ENCODE measurements at places on chromosomes 4 and X.

DNA sequence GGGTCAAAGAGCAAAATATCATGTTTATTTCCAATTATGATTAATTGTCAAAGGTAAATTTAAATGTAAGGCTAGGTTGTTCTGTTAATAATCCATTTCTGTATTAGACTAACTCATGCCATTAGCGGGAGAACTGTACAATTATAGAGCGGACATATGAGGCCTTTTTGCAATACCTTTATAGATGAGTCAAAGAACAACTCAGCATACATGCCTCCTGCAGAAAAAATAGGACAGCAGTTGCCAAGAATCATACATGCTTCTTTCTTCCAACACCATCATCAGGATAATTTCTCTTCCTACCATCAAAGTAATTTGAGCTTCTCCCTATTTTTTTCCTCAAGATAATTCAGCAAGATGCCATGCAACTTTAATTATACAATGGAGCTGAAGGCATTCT lies 917.8 kb downstream of the ADGRL3 start:
- no peak for DNase-seq

DNA sequence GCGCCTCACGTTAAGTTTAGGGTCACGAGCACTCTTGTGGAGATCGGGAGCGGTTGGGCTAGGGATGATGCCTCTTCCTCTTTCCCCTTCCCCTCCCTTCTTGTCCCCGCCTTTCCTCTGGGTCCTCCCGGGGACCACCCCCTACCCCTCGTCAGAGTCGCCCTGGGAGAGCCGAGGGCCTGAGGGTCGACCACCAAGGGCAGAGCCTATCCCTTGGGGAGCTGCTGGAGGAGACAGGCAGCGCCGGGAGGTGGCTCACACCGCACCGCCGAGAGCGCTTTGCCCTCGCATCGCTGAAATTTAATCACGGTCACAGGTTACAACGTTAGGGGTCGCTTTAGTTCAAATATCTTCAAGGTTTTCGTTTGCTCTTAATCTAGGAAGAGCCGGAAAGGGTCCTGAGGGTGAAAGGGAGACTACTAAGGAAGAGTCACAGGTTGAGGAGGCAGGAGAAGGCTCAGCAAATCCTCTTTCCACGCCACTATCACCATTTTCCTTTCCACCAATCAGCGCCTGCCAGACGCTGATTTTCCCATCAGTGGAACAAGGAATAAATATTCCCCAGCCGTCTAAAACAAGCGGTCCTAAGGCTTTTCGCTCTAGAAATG lies 528 bp upstream of the SNCA start:
- DNase-seq = peak; percentile 27

DNA sequence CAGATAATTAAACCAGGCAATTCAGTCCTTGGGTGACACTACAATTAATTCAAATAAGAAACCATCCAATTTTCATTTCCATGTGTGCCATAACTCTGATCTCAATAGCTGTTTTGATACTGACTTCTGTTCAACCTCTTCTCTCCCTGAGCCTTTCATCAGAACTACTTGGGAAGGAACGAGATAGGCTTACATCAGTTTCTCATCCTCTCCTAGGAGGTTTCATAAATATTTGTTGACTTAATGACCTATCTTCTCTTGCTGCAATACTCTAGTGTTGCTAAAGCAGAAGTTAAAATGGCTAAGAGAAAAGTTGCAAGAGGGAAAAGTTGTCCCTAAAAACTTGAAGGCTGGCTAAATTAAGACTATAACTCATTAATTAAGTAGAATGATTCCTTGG lies 41.8 kb downstream of the PRKG2 start:
- no peak for DNase-seq

DNA sequence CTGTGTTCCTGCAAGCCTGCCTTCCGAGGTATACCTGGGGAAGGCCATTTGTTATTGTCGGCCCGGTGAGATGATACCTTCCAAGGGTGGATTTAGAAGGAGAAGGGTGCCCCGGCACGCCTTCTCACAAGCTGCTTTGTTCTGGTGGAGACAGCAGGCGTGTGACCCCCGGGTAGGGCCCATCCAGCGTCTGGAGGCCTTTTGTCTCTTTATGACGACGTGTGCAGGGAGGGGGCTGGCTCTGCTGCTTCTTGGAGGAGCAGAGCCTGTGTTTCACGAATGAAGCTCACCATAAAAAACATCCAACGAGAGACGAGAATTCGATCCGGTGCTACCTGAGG lies 45.3 kb downstream of the SHOX start:
- no peak for DNase-seq

DNA sequence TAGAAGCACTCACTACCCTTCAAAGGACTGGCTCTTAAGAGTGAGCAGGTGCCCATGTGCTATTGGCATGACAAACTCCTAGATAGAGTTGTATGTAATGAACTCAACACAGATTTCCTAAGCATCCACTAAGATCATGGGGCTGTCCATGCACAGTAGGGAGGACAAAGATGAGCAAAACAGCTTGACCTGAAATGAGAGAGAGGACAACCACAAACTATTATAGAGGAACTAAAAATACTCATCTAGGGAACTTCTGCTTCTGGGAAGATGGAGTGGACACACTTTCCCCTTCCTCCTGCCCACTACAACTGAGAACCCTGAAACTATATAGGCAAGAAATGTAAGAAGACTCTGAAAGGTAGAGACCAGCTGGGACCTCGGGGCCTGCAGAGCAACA lies 20.8 kb upstream of the TMEM128 start:
- no peak for DNase-seq

DNA sequence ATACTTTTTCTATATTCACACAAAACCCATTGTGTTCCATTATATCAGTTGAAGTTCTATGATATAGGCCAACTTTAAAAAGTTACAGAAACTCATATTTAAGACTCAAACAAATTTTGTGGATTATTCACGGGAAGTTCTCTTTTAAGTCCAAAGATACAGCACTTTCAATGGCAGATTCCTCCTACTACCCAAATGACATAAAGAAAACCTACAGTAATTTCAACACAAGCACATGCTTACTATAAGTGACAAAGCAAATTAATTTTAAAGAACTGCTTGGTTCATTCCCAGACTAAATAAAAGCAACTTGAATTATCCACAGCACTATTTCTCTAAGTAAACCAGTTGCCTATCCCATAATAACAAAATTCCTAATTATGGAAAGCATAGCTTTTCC lies 4.1 kb downstream of the PPA2 start:
- no peak for DNase-seq

DNA sequence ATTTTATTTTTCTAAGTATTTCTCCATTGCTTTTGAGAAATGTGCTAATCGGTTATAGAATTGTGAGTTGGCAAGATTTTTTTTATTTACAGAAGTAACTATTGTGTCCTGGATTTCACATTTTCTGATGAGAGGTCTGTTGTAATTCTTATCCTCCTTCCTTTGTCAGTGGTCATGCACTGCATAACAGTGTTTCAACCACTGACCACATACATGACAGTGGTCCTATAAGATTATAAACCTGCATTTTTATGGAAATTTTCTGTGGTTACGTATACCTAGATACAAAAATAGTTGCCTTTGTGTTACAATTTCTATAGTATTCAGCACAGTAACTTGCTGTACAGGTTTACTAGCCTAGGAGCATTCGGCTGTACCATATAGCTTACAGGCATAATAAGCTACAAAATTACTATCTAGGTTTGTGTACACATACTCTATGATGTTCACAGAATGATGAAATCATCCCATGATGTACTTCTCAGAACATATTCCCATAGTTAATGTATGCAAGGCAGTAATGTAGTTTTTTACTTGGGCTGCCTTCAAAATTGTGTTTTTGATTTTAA lies 47.8 kb downstream of the APELA start:
- DNase-seq = no peak

GRCh38 chrX:118627084-118627758 lies 100.2 kb upstream of the IL13RA1 start:
- no peak for DNase-seq

DNA sequence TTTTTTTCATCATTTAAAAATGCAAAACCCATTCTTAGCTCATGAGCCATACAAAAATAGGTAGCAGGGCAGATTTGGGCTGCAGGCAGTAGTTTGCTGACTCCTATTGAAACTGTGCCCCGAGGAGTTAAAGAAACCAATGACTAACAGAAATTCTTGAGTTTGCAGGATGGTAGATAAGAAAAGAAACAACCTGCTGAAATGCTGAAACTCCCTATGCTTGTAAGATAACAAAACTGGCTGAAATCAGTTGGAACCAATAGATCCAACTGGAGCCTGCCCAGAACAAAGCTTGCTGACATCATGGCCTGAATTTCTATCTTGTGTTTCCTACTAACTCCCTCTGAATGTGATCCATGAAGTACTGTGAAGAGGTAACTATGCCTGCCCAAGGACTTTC lies 68.6 kb downstream of the ANOS1 start:
- DNase-seq = no peak

- no peak for DNase-seq
Observed at GRCh38 chr4:35559559-35560365, 684.6 kb downstream of the ARAP2 start.

DNA sequence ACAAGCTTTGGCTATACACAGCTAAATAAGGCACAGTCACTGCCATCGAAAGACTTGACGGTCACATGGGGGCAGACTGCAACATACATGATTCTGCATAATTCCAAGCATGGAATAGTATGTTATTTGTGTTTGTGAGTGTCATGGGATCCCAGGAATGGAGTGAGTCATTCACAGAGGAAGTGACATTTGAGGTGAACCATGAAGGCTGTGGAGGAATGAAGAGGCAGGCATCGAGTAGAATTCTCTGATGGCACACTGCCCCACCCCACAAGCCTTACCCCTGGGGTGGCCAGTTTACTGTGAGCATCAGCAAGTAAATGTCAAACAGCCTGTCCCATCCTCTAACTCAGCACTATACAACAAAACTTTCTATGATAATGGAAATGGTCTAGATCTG lies 619.7 kb downstream of the MID1IP1 start:
- no peak for DNase-seq

DNA sequence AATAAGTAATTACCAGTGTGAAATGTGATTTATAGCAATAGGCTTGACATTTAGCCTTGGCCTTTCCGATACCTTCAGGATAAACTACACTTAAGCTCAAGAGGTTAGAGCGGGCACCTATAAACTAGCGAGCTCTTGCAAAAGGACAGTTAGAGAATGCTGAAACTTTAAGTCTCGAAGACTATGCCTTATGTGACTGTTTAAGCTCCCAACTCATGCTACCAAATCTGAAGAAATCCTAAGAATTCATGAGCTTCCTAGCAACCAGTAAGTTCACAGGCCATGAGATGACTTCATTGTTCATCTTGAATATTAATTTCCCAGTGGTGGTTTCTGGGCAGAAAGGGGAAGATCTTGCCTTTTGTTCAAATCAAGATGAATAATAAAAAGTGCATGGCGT lies 4.7 kb downstream of the STOX2 start:
- no peak for DNase-seq

DNA sequence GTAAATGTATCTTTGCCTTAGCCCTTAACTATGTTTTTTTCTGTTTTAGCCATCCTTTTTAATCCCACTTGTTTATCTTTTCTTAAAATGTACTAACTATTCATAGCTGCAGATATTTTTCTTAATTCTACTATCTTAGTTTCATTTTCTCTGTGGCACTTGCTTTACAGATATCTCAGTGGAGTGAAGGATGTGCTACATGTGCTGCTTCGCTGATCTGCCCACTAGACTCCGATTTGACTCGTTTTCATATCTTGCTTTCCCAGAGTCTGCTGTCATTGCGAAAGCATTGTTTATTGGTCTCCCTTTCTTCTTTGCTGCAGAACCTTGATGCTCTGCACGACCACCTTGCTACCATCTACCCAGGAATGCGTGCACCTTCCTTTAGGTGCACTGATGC lies 30.6 kb downstream of the GUCY1B1 start:
- no peak for DNase-seq

- DNase-seq = no peak
Observed at GRCh38 chr4:86529436-86529835, 64.7 kb upstream of the PTPN13 start.
